ENCODE measurements at places on chromosomes 13 and 19.

- no peak for DNase-seq
Measured at GRCh38 chr13:100666124-100666523, 8.5 kb downstream of the TMTC4 start.

DNA sequence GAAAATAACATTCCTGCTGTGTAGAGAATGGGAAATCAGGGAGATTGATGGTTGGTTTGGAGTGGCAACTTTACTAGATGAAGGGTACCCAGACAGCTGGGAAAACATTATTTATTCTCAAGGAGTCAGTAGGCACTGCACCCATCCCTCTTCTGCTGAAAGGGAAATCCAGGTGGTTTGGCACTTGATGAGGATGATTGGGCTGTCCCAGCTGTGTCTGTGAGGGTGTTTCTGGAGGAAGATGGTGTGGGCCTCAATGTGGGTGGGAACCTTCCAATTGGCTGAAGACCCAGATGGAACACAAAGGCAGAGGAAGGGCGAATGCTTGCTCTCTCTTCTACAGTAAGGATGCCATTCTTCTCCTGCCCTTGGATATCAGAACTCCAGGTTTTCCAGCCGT is 10.4 kb upstream of the SACS start:
- DNase-seq, result no peak

- DNase-seq, result no peak
Measured at GRCh38 chr13:30158774-30159445, 148.4 kb downstream of the KATNAL1 start.

- DNase-seq, result no peak
Measured at GRCh38 chr19:16851031-16851712, 22.0 kb downstream of the SIN3B start.

DNA sequence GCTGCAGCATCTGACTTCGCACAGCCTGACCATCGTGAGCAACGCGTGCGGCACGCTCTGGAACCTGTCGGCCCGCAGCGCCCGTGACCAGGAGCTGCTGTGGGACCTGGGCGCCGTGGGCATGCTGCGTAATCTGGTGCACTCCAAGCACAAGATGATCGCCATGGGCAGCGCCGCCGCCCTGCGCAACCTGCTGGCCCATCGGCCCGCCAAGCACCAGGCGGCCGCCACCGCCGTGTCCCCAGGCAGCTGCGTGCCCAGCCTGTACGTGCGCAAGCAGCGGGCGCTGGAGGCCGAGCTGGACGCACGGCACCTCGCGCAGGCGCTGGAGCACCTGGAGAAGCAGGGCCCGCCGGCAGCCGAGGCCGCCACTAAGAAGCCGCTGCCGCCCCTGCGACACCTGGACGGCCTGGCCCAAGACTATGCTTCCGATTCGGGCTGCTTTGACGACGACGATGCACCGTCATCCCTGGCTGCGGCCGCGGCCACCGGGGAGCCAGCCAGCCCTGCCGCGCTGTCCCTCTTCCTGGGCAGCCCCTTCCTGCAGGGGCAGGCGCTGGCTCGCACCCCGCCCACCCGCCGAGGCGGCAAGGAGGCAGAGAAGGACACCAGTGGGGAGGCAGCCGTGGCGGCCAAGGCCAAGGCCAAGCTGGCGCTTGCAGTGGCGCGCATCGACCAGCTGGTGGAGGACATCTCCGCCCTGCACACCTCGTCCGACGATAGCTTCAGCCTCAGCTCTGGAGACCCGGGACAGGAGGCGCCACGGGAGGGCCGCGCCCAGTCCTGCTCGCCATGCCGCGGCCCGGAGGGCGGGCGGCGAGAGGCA is 13.6 kb downstream of the C19orf25 start:
- no peak for DNase-seq

DNA sequence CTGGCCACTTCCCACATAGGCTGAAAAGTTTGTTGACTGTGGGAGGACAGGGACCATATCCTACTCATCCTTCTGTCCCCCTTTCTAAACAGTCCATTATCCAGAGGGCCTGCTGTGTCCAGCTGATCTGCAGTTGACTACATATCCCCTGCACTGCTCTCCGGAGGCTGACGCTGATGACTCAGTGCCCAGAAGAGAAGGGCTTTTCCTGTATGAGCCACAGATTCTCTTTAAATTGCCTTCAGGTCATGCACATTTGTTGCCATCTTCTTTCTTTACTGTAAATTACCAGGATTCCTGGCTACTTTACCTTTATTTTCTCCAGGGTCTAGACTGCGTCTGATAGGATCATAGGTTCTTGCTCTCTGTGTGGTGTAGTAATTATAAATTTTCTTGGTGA is 125.2 kb downstream of the LACC1 start:
- no peak for DNase-seq

DNA sequence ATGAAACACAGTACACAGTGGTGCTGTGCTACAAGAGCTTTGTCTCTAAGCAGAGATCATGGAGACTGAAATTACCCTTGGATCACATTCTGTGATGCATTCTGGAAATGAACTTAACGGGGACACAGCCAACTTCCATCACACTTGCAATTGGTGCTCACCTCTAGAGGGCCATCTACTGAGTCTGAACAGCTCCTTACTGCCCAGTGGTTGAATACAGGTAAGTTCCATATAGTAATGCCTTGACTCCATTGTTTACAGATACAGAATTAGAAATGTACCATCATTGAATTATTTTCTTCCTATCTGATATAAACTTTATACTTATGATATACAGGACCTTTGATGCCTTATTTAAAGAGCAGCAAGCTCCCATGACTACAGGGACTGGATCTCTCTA is 686.4 kb downstream of the PCDH9 start:
- no peak for DNase-seq

DNA sequence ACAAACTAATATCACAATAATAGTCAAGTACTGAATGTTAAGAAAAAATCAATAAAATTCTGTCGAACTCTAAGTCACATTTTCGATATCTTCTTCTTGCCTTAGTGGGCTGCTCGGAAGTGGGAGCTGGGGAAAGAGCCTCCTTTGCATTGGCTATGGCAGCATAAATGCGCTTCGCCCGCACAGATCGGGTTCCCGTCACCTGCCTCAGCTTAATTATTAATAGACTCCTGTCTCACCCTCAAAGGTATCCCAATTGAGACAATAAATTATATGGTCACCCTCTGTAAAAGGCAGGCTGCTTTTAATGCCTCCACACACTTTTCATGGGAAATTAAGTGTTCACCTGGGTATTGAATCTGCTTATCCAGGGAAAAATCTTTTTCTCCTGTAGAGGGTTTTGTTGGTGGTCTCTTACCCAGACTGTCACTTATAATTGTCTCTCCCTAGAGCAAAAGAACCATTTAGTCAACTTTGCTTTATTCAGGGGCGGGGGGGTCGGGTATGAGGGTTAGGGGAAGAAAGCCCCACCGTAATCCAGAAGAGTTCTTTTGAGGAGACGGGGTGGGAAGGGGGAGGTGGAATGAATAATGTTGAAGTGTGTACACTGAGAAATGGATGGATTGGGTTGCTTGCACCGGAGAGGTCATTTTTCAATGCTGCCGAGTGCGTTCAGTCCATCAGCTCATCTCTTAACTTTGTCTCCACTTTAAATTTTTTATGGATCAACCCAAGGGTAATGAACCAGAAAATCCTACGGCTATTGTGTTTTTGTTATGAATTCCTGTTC is 682.6 kb upstream of the SGCG start:
- no peak for DNase-seq

DNA sequence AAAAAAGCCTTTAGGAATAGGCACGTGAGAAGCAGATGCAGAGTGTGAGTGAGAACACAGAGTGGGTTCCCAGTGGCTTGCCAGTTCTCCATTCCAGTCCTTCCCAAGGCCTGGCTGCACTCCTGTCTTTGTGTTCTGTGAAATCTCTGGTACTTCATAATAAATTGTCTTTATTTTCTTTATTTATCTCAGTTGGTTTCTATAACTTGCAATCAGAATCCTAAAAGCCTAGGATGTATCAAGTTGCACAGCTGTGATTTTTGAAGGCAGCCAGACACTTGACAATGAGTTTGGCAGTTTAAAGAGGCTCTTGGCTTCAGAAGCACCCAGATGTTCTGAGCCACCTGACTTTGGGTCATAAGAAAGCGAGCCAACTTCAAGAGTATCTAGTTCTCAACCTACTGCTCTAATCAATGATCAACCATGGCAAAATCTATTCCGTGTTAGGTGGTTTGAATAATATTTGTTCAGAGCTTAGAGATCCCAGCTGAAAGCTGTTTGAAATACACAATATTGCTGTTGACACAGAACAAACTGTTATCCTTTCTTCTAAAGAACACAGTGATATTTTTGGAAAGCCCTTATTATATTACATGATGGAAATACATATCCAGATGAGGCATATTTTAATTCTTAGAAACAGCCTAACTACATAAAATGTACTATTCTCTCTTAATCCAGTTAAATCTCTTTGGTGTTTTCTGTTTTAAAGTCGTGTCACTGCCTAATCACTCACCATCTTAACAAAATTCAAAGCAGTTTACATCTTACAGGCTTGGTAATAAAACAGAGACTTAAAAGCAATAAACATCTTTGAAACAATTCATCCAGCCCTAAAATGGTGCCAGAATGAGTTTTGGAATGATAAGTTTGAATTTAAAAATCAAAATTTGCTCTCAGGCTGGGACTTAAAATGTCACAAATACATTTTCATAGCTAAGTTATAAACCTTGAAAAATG is 483.0 kb upstream of the NBEA start:
- no peak for DNase-seq

DNA sequence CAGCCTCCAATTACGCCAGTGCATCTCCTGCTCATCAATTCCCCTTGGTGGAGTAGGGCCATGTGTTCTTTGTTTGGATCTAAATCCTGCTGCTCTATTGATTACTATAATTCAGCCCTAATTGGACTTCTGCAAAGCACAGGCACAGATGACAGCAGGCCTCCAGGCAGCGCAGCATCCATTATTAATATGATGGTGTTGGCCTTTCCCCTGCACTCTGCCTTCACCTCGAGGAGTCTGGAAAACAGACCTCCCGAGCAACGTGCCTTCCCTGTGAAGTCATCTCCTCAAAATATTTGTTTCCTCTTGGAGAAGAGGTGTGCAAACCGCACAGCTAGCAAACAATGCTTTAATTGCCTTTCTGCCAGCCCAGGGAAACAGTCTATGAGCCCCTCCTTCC is 92.5 kb downstream of the UQCRFS1 start:
- no peak for DNase-seq

- DNase-seq, result no peak
Measured at GRCh38 chr13:30313311-30313710, 6.0 kb upstream of the KATNAL1 start.

DNA sequence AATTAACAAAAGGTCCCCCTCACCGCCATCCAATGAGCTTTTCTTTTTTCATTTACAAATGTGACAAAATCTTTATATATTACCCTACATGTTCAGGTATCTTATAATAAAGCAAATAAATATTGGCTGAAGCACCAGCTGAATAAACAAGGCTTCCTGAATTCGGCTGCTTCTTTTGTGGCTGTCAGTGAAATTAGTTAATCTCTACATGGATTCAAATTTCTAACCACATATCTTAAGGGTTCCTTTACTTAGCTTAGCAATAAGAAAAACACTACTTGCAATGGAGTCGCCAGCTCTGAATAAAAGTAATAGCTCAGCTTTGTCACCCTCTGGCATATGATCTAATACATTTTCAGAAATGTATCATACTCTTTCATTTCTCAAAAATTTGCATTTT is 104.3 kb downstream of the CCNA1 start:
- DNase-seq, result no peak
